ENCODE measurements at places on chromosomes 3 and 15. TPM values are rescaled to one million over a fixed set of nuclear protein-coding genes. Genes with fewer than 3 reads are reported as not detected.

Gene XCR1
- not detected for polyA plus RNA-seq

Gene P2RY12
- polyA plus RNA-seq = not detected

Gene PATL2
- polyA plus RNA-seq = 0.12 TPM

Gene APEH
- 165 TPM for polyA plus RNA-seq

Gene ALCAM
- 89.5 TPM for polyA plus RNA-seq

Gene GPR15
- polyA plus RNA-seq = not detected

Gene SNTN
- not detected for polyA plus RNA-seq

Gene ZNF197
- 6.8 TPM for polyA plus RNA-seq

GRCh38 chr3:114093596-114093995, 37.1 kb downstream of the QTRT2 start:
- no peak for DNase-seq

GRCh38 chr3:106678657-106679390, 698.4 kb upstream of the CCDC54 start:
- no peak for DNase-seq

DNA sequence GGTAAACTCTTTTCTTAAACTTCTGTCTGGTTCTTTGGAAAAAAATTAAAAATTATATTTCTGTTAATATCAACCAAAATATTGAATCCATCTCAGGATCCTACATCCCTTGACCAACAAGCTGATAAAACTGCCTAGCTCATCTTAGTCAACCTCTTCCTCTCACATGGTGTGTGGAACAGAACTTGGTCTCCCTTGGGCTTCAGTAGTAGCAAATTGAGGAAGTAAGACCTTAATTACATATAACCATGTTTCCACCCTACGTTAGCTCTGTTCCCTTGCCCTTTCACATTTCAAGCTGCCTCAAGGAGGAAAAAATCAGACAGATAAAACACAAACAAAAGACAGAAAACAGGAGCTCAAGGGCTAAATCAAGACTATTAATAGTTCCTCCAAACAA, 116.4 kb downstream of the GREM1 start:
- DNase-seq = no peak

DNA sequence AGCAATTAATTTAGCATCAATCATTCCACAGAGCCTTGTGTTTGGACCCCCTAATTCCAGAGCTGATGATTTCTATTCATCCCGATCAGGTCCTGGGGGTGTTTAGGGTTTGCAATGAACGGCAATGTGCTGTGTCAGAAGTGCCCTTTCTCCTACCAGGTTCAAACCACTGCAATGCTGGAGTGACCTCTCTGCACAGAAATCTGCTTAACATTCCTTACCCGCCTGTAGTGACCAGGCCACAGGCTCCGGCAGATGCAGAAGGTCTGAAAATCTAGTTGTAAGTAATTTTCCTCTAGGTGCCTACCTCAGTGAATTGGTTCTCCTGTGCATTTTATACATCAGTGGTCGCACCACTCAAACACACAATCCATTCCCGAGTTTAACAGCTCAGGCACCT, 725.3 kb upstream of the CFAP20DC start:
- DNase-seq = no peak

- no peak for DNase-seq
These were observed 31.6 kb downstream of the LRIG1 start for GRCh38 chr3:66469220-66469640.

- DNase-seq = no peak
These were observed 36.5 kb upstream of the TIMP4 start for GRCh38 chr3:12195231-12195630.

DNA sequence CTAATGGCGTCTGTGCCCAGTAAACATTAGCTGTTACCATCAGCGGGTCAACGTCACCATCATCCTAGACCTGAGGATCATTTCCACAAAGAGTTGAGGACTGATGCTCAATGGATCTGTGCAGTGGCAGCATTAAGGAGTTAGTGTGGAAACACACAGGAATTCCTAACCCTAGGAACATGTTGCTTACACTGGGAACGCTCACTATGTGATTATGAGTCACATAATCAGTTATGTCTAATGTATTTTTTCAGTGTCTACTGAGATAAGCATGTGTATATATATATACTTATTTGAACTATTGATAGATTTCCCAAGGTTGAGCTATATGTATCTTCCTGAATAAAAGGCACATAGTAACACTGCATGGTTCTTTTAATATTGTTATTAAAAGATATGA, 19.0 kb downstream of the ARNT2 start:
- DNase-seq = no peak

DNA sequence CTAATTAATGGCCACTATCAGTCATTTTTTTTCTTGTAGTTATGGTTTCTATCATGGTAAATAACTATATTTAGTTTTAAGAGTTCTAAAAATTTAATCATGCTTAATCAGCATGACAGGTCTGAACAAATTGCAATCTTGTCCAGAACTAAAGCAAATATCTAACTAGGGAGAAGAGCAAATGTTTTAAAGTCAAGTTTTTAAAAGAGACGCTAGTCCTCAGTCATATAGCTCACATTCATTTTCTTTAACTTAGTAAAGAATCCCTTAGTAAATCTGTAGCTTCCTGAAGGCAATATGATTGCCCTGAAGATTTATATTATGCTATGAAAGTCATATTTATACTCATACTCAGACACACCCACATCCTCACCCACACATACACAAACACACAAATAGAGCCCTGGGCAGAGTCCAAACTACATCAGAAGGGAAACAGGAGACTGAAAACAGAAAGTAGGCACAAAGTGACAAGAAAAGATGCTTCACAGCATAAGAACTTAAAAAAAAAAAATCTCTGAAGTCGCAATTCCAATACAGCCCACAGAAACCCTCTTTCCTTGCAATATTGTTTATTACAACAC, 1149.1 kb downstream of the SI start:
- no peak for DNase-seq
